ENCODE measurements at places on chromosomes 3 and 15.

- DNase-seq = no peak
These were observed 8.9 kb upstream of the LRRC2 start for GRCh38 chr3:46574881-46575576.

DNA sequence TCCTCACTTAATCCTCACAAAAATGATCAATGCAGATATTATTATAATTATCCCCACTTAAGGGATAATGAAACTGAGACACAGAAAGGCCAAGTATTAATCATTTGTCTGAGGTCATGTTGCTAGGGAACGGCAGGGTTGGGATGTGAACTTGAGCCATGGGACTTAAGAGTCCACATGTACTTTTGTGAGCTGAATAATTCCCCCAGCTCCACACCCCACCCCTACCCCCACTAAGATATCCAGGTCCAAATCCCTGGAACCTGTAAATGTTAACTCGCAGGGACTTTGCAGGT, 290.5 kb upstream of the GADL1 start:
- no peak for DNase-seq

GRCh38 chr15:58924327-58924726, 9.2 kb downstream of the SLTM start:
- peak; percentile 69 for DNase-seq

DNA sequence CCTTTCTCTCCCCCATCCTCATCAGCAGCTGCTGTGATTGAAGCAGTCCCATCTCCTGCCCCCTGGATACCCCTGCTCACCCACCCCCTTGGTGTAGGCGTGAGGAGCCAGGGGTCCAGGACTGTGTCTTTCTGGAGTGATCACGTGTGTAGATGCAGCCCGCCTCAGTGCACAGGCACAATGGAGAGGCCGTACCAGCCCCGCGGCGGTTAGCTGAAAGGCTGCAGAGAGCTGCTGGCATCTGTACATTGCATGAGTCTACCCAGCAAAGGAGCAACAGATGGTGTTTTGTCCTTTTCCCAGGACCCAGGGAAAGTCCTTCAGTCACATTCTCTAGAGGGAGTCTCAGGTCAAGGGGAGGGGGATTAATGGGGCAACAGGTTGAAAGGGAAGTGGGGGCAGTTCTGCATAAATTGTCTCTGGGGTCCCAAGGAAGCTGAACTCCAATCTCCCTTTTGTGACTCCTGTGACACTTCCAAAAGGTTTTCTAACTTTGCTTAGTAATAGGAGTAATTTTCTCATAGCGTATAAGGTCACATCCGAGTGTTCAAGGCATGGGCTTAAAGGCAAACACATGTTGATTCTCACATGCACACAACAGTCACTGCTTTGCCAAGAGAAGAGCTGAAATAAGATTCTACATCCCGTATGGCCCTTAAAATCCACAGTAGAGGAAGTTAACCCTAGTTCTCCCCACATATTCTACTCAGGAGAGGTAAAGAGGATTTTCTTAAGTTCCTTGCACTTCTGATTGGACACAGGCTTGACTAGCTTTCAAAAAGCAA, 7.1 kb downstream of the CSPG5 start:
- DNase-seq = no peak

- DNase-seq = no peak
These were observed 213.3 kb upstream of the TGFBR2 start for GRCh38 chr3:30393079-30393478.

- no peak for DNase-seq
These were observed 7.1 kb upstream of the TP63 start for GRCh38 chr3:189624130-189624529.

DNA sequence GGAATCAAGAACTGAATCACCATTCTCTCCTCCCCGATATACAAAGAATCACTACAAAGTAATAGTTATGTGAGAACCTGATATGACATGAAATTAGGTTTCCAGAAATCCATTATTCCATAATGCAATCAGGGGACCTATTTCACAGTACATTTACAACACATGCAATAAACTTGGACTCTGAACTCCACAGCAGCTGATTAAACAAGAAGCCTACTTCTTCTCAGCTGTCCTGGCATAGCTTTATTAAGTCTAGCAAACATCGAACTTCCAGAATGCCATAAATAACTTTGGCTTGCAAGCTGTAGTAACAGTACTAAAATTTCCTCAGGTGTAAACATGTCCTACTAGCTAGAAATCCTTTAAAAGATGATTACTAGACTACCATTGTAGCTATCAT, 17.8 kb downstream of the PDCD10 start:
- DNase-seq = no peak

GRCh38 chr3:27326202-27326601, 43.0 kb downstream of the NEK10 start:
- DNase-seq = no peak

- peak; percentile 88 for DNase-seq
These were observed 25.9 kb upstream of the SPRED1 start for GRCh38 chr15:38226608-38227266.

DNA sequence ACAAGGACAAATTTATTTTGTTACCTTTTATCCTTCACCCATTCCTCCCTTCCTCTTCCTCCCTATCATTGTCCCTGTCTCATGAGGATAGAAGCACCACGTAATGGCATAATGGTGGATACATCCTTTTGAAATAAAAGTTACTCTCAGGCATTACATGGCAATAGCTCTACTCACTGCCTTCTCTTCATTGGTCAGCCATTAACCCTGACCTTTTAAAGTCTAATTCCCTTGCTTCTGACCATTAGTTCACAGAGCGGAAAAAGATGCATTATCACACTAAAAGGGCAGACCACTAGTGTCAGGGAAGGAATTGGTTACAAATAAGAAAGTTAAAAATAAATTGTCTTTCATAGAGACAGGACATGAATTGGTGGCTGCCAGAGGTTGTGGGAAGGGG, 54.6 kb upstream of the EIF1B start:
- DNase-seq = no peak

DNA sequence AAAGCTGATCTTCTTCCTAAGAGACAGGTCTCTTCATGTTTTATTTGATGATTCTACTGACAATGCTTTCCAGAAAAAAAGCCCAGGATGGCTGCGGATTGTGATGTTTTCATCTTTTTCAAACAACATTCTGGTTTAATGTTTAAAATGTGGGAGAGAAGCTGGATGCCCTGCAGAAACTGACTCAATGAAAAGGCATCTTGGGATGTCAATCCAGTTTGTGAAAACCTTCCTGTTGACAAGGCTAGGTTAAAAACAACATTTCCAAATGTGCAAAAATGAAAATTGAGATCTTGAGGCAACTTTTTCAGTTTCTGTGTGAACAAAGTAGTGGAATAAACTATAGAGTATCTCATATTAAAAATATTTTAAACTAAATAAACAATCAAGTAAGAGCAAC, 156.0 kb upstream of the MRPL3 start:
- DNase-seq = no peak

GRCh38 chr3:181851063-181851462, 139.3 kb downstream of the SOX2 start:
- DNase-seq = no peak

DNA sequence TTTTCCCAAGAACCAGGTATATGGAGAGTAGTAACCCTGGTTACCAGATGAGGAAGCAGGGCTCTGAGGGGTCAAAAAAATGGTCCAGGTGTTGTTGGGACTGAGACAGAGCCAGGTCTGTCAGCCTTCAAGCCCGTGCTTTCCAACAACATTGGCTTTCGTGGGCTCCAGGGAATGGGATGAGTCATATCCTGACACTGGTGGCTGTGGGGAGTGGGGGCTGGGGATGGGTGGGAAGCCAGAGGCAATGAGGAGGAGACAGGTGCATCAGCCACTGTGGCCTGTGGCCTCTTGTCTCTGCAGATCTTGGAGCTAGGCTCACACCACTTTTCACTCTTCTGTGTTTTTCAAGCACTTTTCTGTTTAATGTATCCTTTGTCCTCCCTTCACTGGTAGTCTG, 38.2 kb downstream of the CORO2B start:
- DNase-seq = peak; percentile 54

GRCh38 chr3:69941439-69942176, 57.9 kb upstream of the SAMMSON start:
- peak; percentile 42 for DNase-seq

DNA sequence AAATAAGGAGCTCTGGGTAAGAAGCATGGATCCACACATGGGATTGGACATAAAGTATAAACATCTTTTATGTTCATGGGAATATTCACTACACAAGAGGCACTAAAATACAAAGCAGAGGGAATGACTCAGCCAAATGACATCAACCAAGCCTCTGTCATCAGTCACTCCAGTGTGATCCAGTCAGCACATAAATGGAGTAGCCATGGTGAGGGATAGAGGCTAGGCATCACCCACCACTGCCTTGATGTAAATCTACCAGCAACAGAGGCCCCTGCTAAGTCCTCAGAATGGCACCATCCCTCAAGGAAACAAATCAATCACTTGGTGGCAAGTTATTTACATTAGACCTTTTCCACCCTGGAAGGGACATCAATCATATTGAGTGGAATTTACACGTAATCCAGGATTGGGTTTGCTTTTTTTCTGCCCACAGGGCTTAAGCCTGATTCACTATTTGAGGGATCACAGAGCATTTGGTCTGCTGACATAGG, 27.2 kb downstream of the VEPH1 start:
- DNase-seq = peak; percentile 85

GRCh38 chr3:184592371-184593219, 31.0 kb downstream of the EPHB3 start:
- DNase-seq = peak; percentile 35

DNA sequence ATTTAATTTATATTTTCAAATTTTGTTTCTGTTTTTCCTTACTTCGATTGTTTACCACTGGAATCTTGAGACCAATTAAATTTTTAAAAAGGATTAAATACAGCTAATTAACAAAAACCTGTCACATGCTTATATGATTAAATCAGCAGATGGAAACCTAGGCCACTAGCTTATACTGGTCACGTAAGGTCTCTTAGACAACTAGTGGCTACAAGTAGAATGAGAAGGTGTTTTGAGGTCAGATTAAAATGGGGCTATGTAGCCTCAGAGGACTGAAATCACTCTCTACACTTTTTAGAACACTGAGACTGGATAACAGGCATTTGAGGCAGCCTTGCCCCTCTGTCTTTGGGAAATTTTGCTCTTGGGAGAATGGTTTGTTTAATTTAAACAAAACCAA, 246.5 kb upstream of the ONECUT1 start:
- no peak for DNase-seq

GRCh38 chr15:90871139-90871715, 2.8 kb downstream of the FURIN start:
- DNase-seq = peak; percentile 64

DNA sequence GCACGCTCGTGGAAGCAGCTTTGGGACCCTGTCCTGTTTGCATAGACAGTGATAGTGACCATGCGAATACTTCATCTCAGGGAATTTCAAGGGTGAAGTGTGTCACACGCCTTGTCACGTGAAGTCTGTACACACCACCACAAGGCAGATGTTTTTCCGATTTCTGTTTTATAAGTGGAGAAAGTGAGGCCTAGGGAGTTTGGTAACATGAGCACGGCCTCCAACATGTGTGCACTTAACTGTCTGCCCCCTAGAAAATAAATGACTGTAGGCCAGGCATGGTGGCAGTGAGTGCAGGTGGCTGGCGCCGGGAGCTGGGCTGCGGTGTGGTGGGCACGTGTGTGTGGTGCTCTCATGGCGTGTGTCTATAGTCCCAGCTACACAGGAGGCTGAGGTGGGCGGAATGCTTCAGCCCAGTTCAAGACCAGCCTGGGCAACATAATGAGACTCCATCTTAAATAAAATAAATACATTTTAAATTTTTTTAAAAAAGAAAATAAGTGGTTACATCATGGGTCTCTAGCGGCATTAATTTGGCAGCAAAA, 42.0 kb downstream of the WHAMM start:
- DNase-seq = no peak

DNA sequence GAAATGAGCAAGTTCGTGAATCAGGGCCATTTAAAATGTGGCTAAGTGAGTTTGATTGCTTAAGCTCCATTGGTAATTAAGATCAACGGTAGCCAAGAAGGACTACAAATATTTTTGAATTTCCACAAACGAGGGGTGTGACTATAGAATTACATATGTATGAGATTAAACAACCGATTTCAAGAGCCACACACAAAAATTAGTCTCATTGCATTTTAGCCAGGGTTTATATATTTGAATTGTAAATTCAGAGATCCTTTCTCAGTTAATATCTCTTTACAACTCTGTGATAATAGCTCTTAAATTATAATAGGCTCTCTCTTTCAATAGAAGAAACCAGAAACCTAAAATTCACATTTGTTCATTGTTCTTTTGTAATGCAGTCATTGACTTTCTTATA, 325.6 kb upstream of the ICE2 start:
- no peak for DNase-seq

- peak; percentile 66 for DNase-seq
These were observed 50.6 kb downstream of the GMNC start for GRCh38 chr3:190811775-190812480.

- no peak for DNase-seq
These were observed 15.9 kb downstream of the IL17RB start for GRCh38 chr3:53862241-53862640.

DNA sequence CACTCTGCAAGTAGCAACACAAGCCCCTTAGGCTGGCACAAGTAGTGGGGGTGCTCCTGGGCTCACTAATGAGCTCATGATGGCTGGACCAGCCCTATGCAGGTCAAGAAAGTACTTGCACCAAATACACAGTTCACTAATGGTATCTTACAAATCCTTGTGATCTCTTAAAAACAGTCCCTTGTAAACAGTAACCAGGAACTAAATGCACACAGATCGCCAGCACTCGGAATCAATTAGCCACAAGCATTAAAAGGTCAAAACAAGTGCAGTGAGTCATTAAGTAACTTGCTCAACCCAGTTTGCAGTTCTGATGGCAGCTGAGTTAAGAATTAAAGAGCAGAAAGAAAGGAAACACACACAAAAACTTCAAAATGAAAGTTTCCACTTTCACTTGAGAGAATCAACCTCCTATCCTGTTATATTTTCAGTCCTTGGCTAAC, 43.2 kb downstream of the ARHGEF3 start:
- DNase-seq = peak; percentile 96

DNA sequence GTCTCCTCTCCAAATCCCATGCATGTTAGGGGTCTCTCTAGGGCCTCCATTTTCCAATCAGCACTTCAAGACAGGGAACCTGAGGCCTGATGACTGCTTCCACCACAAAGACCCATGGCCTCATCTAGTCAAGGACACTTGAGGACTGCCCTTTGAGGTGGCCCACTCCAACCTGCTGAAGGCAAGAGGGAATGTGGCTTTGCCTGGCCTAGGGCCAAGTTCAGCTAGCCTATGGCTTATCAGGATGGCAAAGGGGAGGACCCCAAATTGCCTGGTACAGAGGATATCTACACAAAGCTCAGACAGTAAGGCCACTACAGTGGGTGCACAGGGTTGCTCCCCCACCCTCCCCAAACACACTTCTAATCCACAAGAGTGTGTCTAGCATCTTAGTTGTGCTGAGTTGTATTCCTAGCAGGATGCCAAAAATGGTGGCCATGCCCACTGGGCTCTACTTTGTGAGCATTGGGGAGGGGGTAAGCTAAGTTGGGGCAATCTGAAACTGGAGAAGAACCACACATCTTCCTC, 10.0 kb upstream of the GRAMD2A start:
- DNase-seq = no peak

DNA sequence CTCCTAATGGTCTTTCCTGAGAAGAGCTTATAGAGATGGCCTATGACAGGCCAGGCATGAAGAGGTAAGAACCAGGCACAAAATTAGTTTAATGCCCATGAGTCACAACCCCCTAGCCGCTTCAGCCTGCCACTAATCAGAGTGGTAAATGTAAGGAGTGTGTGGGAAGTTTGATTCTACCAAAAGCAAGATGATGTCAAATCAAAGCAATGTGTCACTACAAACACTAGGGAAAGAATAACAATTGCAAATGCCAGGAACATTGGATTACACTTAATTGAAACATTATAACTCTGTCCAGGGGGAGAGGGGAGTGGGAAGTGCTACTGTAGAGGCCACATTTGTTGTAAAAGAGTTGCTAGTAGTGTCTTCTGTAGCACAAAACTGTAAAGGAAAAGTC, 596.6 kb upstream of the AGTR1 start:
- no peak for DNase-seq

Measured in mesenchymal stem cell (in vitro differentiated cells and primary cell).